Calu3 (cell line): ENCODE measurements at places on chromosomes 1 and 21. TPM values are rescaled to one million over a fixed set of nuclear protein-coding genes. Genes with fewer than 3 reads are reported as not detected.

GRCh38 chr1:67350783-67351182 is 43.1 kb downstream of the IL12RB2 start:
- H3K36me3 ChIP-seq, result peaks cover 4% of the 10 kb centered on the region
- no peak for DNase-seq
- no peak overlapping the region for H3K4me3 ChIP-seq
- no peaks in the 10 kb centered on the region for H3K27me3 ChIP-seq
- H3K27ac ChIP-seq, result no peak overlapping the region

GRCh38 chr1:98468111-98468717 is 193.3 kb upstream of the SNX7 start:
- no peaks in the 10 kb centered on the region for H3K27me3 ChIP-seq
- H3K4me1 ChIP-seq, result peaks cover 22% of the 10 kb centered on the region
- DNase-seq, result peak; percentile 9
- H3K4me3 ChIP-seq, result no peak overlapping the region
- no peak overlapping the region for H3K27ac ChIP-seq
- H3K36me3 ChIP-seq, result no peaks in the 10 kb centered on the region

Gene VSIG8
- total RNA-seq, result not detected in 2 replicates

Gene SERPINC1
- total RNA-seq, result 0.59 TPM in 1 of 2 replicates, not detected in the other

- H3K4me3 ChIP-seq, result no peak overlapping the region
- H3K36me3 ChIP-seq, result no peaks in the 10 kb centered on the region
- H3K4me1 ChIP-seq, result no peaks in the 10 kb centered on the region
- H3K27ac ChIP-seq, result no peak overlapping the region
- no peaks in the 10 kb centered on the region for H3K27me3 ChIP-seq
Observed at GRCh38 chr1:84116558-84116957, 27.5 kb upstream of the PRKACB start.

DNA sequence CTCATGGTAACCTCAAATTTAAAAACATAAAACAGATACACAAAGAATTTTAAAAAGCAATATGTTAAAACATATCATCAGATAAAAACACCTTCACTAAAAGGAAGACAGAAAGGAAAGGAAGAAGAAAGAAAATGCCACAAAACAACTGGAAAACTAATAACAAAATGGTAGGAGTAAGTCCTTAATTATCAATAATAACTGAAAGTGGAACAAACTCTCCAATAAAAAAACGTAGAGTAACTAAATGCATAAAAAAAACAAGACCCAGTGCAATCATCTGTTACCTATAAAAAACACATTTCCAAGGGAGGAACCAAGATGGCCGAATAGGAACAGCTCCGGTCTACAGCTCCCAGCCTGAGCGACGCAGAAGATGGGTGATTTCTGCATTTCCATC is 47.1 kb upstream of the ACADM start:
- no peaks in the 10 kb centered on the region for H3K4me1 ChIP-seq
- H3K27me3 ChIP-seq, result no peaks in the 10 kb centered on the region
- no peak for DNase-seq
- H3K36me3 ChIP-seq, result no peaks in the 10 kb centered on the region
- H3K4me3 ChIP-seq, result no peak overlapping the region
- H3K27ac ChIP-seq, result no peak overlapping the region

DNA sequence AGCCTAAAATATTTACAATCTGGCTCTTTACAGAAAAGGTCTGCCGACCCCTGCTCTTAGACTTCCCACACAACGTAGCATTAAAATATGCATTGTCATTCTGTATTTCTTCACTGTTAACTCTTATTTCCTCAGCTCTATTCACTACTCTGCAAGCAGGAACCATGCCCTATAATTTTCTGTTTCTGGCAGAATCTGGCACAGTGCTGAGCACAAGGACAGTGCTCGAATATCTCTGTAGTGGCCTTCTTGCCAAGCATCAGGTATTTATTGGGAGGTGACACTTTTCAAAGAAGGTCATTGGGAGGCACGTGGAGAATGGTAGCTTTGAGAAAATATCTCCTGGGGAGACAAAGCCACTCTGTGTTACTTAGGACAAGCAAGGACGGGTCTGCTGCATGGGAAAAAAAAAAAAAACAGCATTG is 77.9 kb downstream of the PSMG1 start:
- no peak overlapping the region for H3K27ac ChIP-seq
- H3K4me1 ChIP-seq, result no peaks in the 10 kb centered on the region
- no peak for DNase-seq
- H3K27me3 ChIP-seq, result peaks cover 44% of the 10 kb centered on the region

- peaks cover 52% of the 10 kb centered on the region for H3K36me3 ChIP-seq
- H3K4me3 ChIP-seq, result peak overlapping the region; percentile 92
- no peak for DNase-seq
- peaks cover 18% of the 10 kb centered on the region for H3K4me1 ChIP-seq
- no peak overlapping the region for H3K27ac ChIP-seq
Observed at GRCh38 chr21:43717967-43718871, 710 bp upstream of the PDXK start.

GRCh38 chr1:207672522-207673130 is 27.7 kb downstream of the CR1L start:
- H3K27me3 ChIP-seq, result peaks cover 34% of the 10 kb centered on the region
- no peaks in the 10 kb centered on the region for H3K36me3 ChIP-seq
- DNase-seq, result peak; percentile 53

Gene MAP3K21
- 22.5 and 33.6 TPM in 2 replicates for total RNA-seq

GRCh38 chr1:220991506-220991905 is 112.3 kb downstream of the HLX start:
- H3K4me3 ChIP-seq, result no peak overlapping the region
- no peaks in the 10 kb centered on the region for H3K36me3 ChIP-seq
- no peak overlapping the region for H3K27ac ChIP-seq
- H3K27me3 ChIP-seq, result no peaks in the 10 kb centered on the region

- no peaks in the 10 kb centered on the region for H3K27me3 ChIP-seq
- peaks cover 10% of the 10 kb centered on the region for H3K36me3 ChIP-seq
- peaks cover 33% of the 10 kb centered on the region for H3K4me1 ChIP-seq
- peak overlapping the region; percentile 54 for H3K4me3 ChIP-seq
Observed at GRCh38 chr1:63969441-63969901, 195.7 kb downstream of the ROR1 start.

- DNase-seq, result peak; percentile 93
- H3K27ac ChIP-seq, result peak overlapping the region; percentile 92
- peak overlapping the region; percentile 76 for H3K4me3 ChIP-seq
- H3K4me1 ChIP-seq, result peaks cover 31% of the 10 kb centered on the region
- peaks cover 57% of the 10 kb centered on the region for H3K36me3 ChIP-seq
- H3K27me3 ChIP-seq, result no peaks in the 10 kb centered on the region
Observed at GRCh38 chr1:85576642-85577418, 3.7 kb upstream of the CCN1 start.

Gene LRRC3
- total RNA-seq, result 0.40 and 0.61 TPM in 2 replicates

Gene IFFO2
- 6.6 and 13.0 TPM in 2 replicates for total RNA-seq

DNA sequence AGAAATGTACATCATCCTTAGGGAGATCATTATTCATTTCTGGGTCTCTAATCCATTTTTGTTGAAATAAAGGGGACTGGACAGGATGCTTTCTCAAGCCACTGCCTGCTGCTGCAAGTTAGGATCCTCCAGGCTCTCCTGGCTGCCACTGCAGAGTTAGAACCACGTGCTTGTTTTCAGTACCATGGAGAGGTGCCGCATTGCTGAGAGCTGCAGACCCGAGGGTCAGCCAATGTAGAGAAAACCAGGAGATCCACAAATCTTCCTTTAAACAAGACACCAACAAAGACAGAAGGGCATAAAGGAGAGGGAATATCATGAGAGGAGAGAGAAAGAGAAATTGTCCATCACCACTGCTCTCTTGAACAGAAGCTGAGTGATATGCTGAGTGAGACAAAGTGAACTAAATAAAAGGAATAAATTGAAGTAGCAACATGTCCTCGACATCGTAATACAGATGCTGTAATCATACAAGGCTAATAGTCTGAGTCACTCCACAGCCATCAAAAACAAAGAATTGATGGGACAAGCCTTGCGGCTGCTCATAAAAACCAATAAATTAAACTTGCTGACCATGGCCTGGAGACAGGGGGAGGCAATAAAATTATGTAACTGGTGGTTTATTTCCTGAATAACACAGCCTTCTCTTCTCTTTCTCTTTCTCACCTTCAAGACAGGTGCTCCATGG is 255.7 kb downstream of the OMA1 start:
- no peaks in the 10 kb centered on the region for H3K4me1 ChIP-seq
- no peak overlapping the region for H3K4me3 ChIP-seq
- no peaks in the 10 kb centered on the region for H3K27me3 ChIP-seq
- H3K27ac ChIP-seq, result no peak overlapping the region

GRCh38 chr21:16707274-16707673 is 805.6 kb upstream of the CXADR start:
- H3K27ac ChIP-seq, result no peak overlapping the region
- H3K36me3 ChIP-seq, result no peaks in the 10 kb centered on the region
- no peak overlapping the region for H3K4me3 ChIP-seq
- DNase-seq, result no peak
- no peaks in the 10 kb centered on the region for H3K27me3 ChIP-seq

Gene NID1
- total RNA-seq, result 4.4 and 8.6 TPM in 2 replicates

GRCh38 chr1:109338091-109338490 is 31.3 kb upstream of the MYBPHL start:
- peaks cover 16% of the 10 kb centered on the region for H3K36me3 ChIP-seq
- no peak overlapping the region for H3K4me3 ChIP-seq
- DNase-seq, result no peak
- no peaks in the 10 kb centered on the region for H3K4me1 ChIP-seq
- H3K27ac ChIP-seq, result no peak overlapping the region
- H3K27me3 ChIP-seq, result no peaks in the 10 kb centered on the region

- H3K36me3 ChIP-seq, result no peaks in the 10 kb centered on the region
- H3K4me3 ChIP-seq, result no peak overlapping the region
Observed at GRCh38 chr1:55750628-55750995, 535.4 kb upstream of the USP24 start.
